ENCODE measurements at places on chromosomes 2 and 18. TPM values are rescaled to one million over a fixed set of nuclear protein-coding genes. Genes with fewer than 3 reads are reported as not detected.
A peak's percentile ranks its signal among the peaks of the same experiment; 100 is the strongest.

GRCh38 chr2:218323526-218324472 is 31.5 kb upstream of the TMBIM1 start:
- peaks cover 10% of the 10 kb centered on the region for H3K4me1 ChIP-seq
- H3K36me3 ChIP-seq, result no peaks in the 10 kb centered on the region
- DNase-seq, result peak; percentile 60
- peak overlapping the region; percentile 57 for H3K27ac ChIP-seq

DNA sequence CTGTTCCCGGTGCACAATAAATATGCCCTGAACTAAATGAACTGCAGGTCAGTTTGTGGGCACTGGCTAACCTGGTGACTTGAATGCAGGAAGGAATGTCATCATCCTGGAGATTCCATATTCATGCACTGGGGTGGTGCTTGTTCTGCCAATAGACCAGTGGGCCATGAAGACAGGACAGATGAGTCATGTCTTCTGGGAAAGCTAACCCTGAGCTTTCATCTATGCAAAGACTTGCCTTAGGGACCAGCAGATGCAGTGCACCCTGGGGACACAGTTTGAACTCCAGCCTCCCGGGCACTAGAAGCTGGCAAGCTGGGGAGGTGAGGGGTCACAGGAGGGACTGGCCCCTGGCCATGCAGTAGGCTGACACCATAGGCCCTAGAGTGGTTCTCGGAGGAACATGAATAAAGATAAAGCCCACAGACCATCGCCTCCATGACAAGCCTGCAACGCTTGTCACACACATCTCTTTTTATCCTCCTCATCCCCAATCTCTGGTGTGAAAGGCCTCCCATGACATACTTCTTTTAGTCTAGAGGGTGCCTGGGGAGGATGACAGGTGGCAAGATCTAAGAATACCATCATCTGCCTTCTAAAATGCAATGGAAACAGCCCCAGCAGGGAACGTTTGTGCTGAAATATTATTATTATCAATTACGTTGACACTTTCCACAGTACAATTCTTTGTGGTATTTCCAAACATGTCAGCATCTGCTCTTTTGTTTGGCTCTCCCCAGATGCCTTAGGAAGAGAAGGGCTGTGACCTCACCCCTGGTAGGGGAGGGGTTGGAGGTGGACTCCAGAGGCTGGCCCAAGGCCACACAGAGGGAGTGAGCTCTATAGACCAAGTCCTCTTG is 267.4 kb upstream of the RAB6C start:
- H3K36me3 ChIP-seq, result no peaks in the 10 kb centered on the region
- H3K27ac ChIP-seq, result no peak overlapping the region
- H3K27me3 ChIP-seq, result no peaks in the 10 kb centered on the region
- H3K4me1 ChIP-seq, result no peaks in the 10 kb centered on the region
- no peak for DNase-seq

DNA sequence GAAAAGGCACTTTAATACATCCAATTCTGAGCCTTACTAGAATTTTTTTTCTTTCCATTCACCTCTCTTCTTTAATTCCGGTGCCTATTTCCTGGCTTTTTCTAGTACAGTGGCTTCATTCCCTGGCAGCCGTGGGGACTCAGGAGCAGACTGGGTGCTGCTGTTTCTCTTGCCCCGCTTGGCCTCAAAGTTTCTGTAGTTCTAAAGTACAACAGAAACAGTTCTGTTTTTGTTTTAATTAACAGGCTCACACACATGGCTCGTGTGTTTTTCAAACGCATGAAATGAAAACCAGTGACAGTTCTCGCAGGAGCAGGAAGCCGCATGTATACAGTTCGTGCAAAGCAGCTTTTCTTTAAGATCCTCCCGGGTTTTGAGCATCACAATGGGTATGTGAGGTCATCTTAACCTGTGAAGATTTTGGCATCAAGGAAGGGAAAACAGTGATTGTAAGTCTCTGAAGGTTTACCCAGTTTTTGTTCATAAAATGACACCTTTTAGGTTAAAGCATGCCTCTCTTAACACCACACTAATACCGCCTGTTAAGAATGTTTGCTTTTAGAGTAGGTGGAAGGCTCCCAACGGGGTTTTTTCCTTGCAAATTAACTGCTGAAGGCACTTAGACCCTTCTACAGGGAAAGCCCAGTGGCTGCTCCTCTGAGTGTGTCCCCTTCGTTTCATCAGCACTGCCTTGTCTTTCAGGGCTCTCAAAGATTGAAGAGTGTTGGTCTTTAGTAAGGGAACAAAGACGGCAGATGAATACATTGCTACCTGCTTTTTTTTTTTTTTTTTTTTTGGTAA is 5.8 kb downstream of the FZD7 start:
- DNase-seq, result no peak
- peaks cover 16% of the 10 kb centered on the region for H3K4me1 ChIP-seq

DNA sequence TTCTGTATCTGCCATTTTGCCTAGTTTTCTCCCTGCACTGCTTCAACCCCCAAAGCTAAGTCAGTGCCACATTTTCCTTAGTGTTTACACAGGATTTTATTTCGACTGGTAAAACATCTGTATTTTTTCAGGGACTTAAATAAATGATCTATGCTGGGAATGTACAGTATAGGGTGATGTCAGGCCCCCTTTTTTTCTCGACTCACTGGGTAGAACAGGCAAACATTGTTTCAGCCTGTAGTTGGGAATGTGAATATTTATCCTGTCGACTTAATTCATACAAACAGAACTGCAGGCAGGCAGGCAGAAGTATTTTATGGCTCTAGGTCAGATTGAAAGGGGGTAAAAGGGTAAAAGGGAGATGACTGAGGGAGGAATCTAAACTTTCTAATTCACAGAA is 123.5 kb upstream of the ZFP36L2 start:
- H3K27me3 ChIP-seq, result no peaks in the 10 kb centered on the region
- DNase-seq, result peak; percentile 87
- no peaks in the 10 kb centered on the region for H3K36me3 ChIP-seq
- peaks cover 26% of the 10 kb centered on the region for H3K4me1 ChIP-seq
- no peak overlapping the region for H3K4me3 ChIP-seq

AFF3 gene
- total RNA-seq, result 13.9 TPM

CCDC178 gene
- not detected for total RNA-seq

LRRC30 gene
- not detected for total RNA-seq
